Small intestine (tissue), 16 donors: ENCODE measurements at places on chromosomes 7 and 10. TPM values are rescaled to one million over a fixed set of nuclear protein-coding genes. Genes with fewer than 3 reads are reported as not detected.

NSMCE4A gene
- polyA plus RNA-seq: 55.8 TPM

NPTX2 gene
- polyA plus RNA-seq: 7.4 TPM

CALML3 gene
- 0.27 TPM for polyA plus RNA-seq

GBX1 gene
- not detected for polyA plus RNA-seq

PNLIP gene
- polyA plus RNA-seq: 2.2 TPM

C10orf67 gene
- 0.10 TPM for polyA plus RNA-seq

NEUROG3 gene
- polyA plus RNA-seq: 1.3 TPM

CCZ1 gene
- polyA plus RNA-seq: 56.6 TPM

TMEM196 gene
- 0.22 TPM for polyA plus RNA-seq

WNT2 gene
- polyA plus RNA-seq: 0.04 TPM

RGR gene
- not detected for polyA plus RNA-seq

TRA2A gene
- 49.6 TPM for polyA plus RNA-seq

LRRC27 gene
- 7.1 TPM for polyA plus RNA-seq

NPC1L1 gene
- 42.7 TPM for polyA plus RNA-seq

GRID2IP gene
- 0.34 TPM for polyA plus RNA-seq

SEPTIN14 gene
- polyA plus RNA-seq: not detected

ZNF503 gene
- 5.9 TPM for polyA plus RNA-seq

TUBB8 gene
- 0.75 TPM for polyA plus RNA-seq

OR6V1 gene
- not detected for polyA plus RNA-seq

RTKN2 gene
- 2.6 TPM for polyA plus RNA-seq

WEE2 gene
- not detected for polyA plus RNA-seq

ELAPOR2 gene
- 2.6 TPM for polyA plus RNA-seq

CCDC172 gene
- polyA plus RNA-seq: not detected

AKR1D1 gene
- polyA plus RNA-seq: not detected

TBXAS1 gene
- polyA plus RNA-seq: 8.2 TPM
